ENCODE measurements at places on chromosomes 6 and 20.

DNA sequence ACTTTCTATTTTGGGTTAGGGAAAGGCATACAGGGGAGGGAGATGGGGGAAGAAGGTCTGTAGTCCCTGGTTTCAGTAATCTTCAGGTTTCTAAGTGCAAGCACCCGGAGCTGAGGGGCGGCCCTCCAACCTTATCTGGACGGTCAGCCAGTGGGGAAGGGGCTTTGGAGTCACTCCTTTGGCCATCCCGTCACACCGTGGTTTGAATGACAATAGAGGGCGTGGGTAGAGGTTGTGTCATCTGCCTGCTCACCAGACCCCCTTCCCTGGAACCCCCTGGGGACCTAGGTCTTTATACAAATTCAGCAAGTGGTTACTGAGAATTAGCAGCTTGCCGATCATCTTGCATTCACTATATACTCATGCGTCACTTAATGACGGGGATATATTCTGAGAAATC, 29.1 kb downstream of the STK35 start:
- DNase-seq, result no peak

GRCh38 chr6:150286460-150286859, 82.4 kb upstream of the IYD start:
- no peak for DNase-seq

DNA sequence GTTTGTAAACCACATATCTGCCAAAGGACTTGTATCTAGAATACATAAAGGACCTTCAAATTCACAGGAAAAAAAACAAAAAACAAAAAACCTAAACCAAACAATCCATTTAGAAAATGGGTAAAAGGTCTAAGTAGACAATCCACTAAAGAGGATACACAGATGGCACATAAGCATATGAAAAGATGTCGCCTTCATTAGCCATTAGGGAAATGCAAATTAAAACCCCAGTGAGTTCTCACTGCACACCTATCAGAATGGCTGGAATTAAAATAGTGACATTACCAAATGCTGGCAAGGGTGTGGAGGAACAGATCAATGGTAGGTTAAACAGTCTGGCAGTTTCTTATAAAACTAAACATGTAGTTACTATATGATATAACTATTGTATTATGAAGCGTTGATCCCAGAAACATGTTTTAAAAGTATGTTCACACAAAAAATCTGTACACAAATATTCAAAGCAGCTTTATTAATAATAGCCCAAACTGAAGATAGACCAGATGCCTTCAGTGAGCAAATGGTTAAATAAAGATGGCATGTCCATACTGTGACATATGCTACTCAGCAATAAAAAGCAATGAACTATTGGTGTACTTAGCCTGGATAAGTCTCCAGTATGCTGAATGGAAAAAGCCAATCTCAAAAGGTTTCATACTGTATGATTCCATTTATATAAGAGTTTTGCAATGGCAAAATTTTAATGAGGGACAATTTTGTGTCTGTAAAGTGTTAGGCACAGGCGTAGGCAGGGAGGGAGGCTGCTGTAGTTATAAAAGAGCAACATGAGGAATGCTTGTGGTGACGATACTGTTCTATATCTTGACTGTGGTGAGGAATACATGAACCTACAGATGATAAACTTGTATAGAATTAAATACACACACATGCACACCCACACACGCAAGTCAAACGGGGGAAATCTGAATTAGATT, 43.9 kb downstream of the PLCB1 start:
- no peak for DNase-seq

- DNase-seq, result no peak
These were observed 162.0 kb downstream of the FAXC start for GRCh38 chr6:99187429-99187828.

DNA sequence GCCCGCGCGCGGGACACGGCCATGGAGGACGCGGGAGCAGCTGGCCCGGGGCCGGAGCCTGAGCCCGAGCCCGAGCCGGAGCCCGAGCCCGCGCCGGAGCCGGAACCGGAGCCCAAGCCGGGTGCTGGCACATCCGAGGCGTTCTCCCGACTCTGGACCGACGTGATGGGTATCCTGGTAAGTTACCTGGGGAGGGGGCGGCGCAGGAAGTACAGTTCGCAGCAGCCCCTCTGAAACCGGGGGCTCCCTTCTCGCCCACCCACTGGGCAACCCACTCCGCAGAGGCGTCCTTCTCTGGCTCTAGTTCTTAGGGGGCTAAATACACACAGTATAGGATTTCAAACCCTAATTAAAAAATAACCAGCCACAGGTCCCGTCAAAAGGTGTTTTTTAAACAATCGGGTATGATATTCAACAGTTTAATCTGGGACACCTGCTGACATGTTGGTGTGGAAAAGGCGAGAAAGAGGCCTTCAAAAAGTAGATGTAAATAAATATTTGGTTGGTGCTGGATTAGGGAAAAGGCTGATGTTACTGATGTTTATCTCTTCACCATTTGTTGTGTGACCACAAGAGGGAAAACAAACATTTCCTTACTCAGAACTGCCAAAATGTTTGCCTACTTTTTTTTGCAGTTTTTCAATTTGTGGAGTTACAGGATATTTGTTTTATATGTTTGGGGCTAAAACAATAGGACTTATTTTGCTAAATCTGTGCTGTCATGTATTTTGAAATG, 577 bp downstream of the SASH1 start:
- DNase-seq, result no peak

DNA sequence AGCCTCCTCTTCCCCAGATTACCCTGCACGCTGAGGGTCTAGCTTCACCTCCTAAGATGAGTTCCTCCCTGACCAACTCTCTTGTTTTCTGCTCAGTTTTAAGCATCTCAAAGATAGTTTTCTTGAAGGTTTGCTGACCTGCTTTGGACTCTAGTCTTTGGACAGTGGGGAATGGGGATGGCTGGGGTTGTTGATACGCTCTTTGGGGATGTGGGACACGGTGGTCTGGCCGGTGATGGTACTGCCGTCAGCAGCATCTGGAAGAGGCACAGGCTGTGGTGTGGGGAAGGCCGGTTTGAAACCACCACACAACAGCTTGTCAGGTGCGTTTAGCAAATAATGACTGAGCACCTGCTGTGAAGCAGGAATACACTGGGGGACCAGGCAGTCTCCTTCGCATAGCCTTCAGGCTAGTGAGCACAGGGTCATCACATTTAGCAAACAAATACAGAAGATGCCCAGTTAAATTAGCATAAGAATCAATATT, 94.1 kb downstream of the TMEM242 start:
- no peak for DNase-seq

DNA sequence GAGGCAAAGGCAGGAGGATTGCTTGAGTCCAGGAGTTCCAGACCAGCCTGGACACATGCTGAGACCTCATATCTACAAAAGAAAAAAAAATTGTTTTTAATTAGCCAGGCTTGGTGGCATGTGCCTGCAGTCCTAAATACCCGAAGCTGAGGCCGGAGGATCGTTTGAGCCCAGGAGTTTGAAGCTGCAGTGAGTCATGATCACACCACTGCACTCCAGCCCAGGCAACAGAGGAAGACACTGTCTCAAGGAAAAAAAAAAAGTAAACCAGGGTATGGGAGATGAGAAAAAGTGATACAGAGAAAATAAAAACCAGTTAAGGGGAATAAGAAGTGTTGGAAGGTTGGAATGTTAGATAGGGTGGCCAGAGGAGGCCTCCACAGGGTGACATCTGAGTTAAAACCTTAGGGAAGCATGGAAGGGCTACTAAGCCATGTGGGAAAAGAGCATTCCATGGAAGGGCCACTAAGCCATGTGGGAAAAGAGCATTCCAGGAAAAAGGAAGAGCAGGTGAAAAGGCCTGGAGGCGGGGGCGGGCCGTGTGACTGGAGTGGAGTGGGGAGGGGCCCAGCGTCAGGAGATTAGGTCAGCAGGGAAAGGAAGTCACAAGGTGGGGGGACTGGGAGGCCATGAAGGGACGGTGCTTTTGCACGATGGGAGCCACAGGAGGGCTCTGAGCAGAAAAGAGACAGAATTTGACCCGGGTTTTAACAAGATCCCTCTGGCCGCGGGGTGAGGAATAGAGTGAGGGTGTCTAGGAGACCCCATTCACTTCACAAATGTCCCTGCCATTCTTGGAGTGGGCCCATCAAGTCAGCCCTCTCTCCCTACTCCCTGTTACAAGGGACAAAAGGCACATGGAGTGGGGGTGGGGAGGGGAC, 18.3 kb downstream of the CPNE5 start:
- DNase-seq, result no peak

- no peak for DNase-seq
These were observed 94.5 kb downstream of the PERP start for GRCh38 chr6:138012682-138013081.

DNA sequence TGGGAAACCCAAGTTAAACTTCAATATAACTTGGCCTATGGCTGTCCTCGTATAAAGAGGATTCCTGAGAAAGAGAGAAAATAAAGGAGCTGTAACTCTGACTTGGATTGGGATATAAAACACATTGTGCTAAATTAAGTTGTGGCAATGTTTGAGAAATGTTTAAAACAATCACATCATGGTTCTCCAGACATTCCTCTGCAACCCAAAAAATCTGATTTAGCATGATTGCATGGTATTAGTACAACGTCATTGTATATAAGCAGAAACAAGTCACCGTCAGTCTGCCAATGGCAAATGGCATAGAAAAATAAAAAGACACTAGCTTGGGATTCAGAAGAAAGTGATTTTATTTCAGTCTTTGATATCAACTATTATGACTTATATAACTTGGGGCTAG, 140.2 kb upstream of the FAM83B start:
- no peak for DNase-seq

- DNase-seq, result no peak
These were observed 57.1 kb upstream of the AFDN start for GRCh38 chr6:167769408-167770190.
